ENCODE measurements at places on chromosomes 3 and 15. TPM values are rescaled to one million over a fixed set of nuclear protein-coding genes. Genes with fewer than 3 reads are reported as not detected.

GRCh38 chr15:58487724-58488120 lies 55.9 kb downstream of the LIPC start:
- no peak for DNase-seq
- H3K27me3 ChIP-seq, result no peaks in the 10 kb centered on the region
- peaks cover 47% of the 10 kb centered on the region for H3K4me1 ChIP-seq
- H3K36me3 ChIP-seq, result no peaks in the 10 kb centered on the region
- H3K27ac ChIP-seq, result no peak overlapping the region

- DNase-seq, result no peak
- H3K27ac ChIP-seq, result no peak overlapping the region
- H3K36me3 ChIP-seq, result no peaks in the 10 kb centered on the region
- no peaks in the 10 kb centered on the region for H3K4me1 ChIP-seq
- H3K4me3 ChIP-seq, result no peak overlapping the region
Observed at GRCh38 chr3:164371681-164372080, 706.6 kb downstream of the SI start.

DNA sequence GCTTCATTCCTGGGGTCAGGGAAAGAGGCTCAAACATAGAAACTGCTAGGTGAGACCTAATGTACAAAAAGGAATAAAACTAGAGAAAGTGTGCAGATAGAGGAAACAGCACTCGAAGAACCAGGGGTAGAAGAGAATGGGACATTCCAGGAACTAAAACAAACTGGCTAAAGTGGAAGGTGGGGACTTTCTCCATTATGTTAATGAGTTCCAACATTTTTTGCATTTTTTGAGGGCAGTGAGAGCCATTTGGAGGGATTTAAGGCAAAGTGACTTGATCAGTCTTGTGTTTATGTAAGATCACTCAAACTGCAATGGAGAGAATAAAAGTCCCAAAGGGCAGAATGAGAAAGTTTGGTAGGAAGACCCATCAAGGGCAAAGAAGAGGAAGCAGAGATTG lies 20.6 kb upstream of the SLC4A7 start:
- no peaks in the 10 kb centered on the region for H3K4me1 ChIP-seq
- H3K27ac ChIP-seq, result no peak overlapping the region
- H3K27me3 ChIP-seq, result no peaks in the 10 kb centered on the region
- H3K36me3 ChIP-seq, result no peaks in the 10 kb centered on the region
- no peak overlapping the region for H3K4me3 ChIP-seq

The SLC15A2 gene
- total RNA-seq, result 2.0 TPM

- peak overlapping the region; percentile 77 for H3K27ac ChIP-seq
- H3K4me3 ChIP-seq, result peak overlapping the region; percentile 84
- peaks cover 31% of the 10 kb centered on the region for H3K4me1 ChIP-seq
- no peaks in the 10 kb centered on the region for H3K27me3 ChIP-seq
Observed at GRCh38 chr3:48088056-48088748, 72.0 kb upstream of the MAP4 start.

GRCh38 chr3:105414841-105415240 lies 48.1 kb downstream of the ALCAM start:
- no peaks in the 10 kb centered on the region for H3K27me3 ChIP-seq
- H3K27ac ChIP-seq, result no peak overlapping the region
- H3K36me3 ChIP-seq, result no peaks in the 10 kb centered on the region
- H3K4me1 ChIP-seq, result no peaks in the 10 kb centered on the region
- no peak for DNase-seq

DNA sequence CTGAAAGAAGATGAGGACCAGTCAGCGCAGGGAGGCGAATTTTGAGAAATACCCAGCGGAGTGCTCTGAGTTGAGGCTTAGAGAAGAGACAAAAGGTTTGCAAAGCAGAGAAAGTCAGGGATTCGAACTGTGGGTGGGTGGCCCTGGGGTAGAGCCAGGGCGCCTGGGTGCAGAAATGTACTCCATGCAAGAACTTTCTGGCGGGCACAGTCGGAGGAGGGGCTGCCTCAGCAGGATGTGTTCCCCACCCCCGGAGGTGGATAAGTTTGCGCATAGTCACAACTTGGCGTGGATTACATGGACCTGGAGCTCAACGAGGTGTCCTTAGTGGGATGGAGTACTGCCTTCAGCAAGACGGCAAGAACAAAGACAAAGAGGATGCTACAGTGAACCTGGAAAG lies 117.3 kb upstream of the ALDH1A3 start:
- no peak overlapping the region for H3K4me3 ChIP-seq
- no peak overlapping the region for H3K27ac ChIP-seq
- H3K4me1 ChIP-seq, result no peaks in the 10 kb centered on the region

The SGO1 gene
- 0.55 TPM for total RNA-seq

GRCh38 chr3:182886497-182886896 lies 93.2 kb downstream of the ATP11B start:
- H3K27ac ChIP-seq, result no peak overlapping the region
- no peaks in the 10 kb centered on the region for H3K27me3 ChIP-seq
- H3K36me3 ChIP-seq, result peaks cover 17% of the 10 kb centered on the region
- H3K4me1 ChIP-seq, result no peaks in the 10 kb centered on the region
- H3K4me3 ChIP-seq, result no peak overlapping the region
- DNase-seq, result no peak

GRCh38 chr3:41579861-41580260 lies 380.6 kb downstream of the CTNNB1 start:
- H3K36me3 ChIP-seq, result no peaks in the 10 kb centered on the region
- H3K4me1 ChIP-seq, result no peaks in the 10 kb centered on the region
- H3K27me3 ChIP-seq, result no peaks in the 10 kb centered on the region
- H3K27ac ChIP-seq, result no peak overlapping the region
- H3K4me3 ChIP-seq, result no peak overlapping the region

All from CD4-positive, alpha-beta memory T cell (primary cell).